ENCODE measurements at places on chromosomes 3 and 15.
A peak's percentile ranks its signal among the peaks of the same experiment; 100 is the strongest.

DNA sequence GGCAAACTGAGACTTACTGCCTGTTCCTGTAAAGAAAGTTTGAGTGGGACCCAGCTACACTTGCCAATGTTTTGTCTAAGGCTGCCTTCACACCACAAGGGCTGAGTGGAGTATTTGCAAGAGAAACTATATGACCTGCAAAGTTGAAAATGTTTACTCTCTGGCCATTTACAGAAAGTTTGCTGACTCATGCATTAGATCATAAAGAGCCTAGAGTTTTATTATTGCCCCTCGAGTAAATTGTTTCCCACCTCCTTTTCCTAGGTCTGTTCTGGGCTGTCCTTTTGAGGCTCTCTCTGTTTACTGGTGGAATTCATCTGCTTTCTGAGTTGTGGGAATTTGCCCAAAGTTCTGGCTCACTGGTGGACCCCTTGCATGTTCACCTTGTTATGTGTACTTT lies 6.7 kb upstream of the PROK2 start:
- DNase-seq: no peak

- no peak for DNase-seq
Measured at GRCh38 chr3:57500506-57500905, 43.6 kb downstream of the DNAH12 start.

- no peak for DNase-seq
Measured at GRCh38 chr3:55750525-55750924, 263.4 kb upstream of the WNT5A start.

DNA sequence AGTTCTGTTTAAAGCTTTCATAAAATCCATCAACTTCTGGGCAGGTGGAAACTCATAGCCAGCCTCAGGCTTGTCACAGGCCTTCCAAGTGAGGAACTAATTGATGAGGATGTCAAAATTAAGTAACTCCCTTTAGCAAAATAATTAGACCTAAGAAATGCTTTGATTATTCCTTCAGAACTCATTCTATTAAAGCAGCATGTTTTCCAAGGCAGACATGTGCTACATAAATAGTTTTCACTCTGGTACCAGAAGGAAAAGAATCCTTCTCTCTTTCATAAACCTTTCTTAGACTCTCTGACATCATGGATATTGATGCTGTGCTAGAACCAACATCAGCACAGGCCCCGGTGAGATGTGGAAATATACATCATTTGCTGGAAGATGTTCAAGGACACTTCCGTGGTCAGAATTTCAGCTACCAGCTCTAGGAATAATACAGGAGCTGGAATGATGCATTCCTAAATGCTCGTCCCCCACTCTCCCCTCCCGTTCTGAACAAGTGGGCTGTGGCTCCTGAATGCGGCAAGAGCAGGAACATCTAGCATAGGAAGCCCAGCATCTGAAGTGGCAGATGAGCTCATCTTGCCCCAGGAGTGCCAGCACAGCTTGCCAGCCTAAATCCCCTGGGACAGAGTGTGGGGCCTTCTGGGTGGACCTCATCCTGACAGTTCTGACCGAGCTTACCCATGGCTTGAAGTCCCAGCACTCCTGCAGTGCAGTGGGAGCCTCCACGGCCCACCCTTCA lies 82.4 kb downstream of the WWTR1 start:
- peak; percentile 96 for DNase-seq

- no peak for DNase-seq
Measured at GRCh38 chr15:92884436-92885223, 15.5 kb upstream of the CHD2 start.

GRCh38 chr15:71888797-71889196 lies 78.4 kb downstream of the NR2E3 start:
- DNase-seq: no peak

GRCh38 chr3:108006881-108007331 lies 83.9 kb downstream of the CD47 start:
- peak; percentile 33 for DNase-seq

GRCh38 chr3:58414538-58415197 lies 19.0 kb downstream of the PDHB start:
- DNase-seq: no peak

DNA sequence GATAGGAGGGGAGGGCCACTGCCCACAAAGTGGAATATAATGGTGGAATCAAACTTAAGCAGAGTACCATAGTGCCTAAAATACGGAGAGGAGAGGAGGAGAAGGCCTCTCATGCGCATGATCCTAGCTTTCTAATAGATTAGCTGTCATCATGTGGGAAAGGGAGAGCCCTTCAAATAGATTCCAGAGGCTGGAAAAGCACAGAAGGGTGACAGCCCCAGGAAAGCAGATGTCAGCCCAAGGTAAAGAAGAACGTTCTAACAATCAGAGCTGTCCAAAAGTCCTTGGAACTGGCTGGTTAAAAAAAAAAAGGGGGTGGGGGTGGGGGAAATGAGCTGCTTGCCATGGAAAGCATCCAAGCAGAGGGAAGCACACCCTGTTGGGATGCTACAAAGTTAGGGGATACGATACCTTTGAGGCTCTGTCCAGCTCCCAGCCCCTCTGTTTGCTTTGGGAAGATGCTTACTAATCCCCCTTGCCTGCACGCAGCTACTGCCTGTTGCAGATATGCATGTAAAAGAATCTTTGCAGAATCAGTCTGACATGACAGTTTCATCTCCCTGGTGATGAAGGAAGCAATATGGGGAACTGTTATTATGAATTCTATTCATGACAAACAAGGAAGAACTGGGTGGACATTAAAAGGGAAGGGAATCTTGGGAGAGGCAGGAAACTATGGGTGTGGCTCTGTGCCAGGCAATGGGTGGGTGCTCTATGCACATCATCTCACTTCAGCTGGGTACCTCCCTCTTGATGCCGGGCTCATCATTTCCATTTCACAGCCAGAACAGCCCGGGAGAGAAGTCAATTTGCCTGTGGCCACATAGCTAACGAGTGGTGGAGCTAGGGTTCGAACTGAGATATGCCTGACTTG lies 10.1 kb upstream of the LMCD1 start:
- DNase-seq: no peak

GRCh38 chr3:72346526-72346926 lies 501.7 kb downstream of the SHQ1 start:
- DNase-seq: no peak

DNA sequence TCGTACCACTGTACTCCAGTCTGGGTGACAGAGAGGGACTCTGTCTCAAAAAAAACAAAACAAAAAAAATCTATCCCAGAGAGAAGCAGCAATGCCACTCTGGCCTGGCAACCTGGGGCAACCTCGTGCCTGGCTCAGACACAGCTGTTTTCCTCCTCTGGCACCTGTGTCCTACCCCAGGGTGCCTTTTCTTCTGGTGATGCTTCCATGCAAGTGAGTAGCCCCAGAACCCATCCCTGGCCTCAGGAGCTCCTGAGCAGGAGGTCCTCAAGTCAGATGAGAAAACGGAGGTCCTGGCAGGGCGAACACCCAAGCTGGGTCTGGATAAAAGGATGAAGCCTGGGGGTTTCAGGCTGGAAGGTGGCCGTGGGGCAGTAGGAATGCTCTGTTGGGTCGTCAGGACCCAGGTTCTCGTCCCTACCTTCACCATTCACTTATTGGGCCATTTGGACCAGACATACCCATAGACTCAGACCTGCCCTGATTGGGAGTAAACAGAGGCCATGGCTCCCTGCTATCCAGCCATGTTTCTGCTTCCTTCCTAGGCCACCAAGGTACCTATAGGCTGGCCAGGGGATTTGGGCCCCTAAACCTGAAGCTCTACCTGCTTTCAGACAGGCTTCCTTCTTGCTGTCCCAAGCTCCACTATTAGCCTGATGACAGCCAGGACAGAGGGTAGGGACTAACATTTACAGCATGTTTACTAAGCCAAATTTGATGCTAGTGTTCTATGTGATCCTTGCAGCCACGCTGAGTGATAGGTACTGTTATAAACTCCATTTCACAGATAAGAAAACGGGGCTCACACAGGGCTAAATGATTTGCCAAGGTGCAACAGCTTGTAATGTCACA lies 102.2 kb downstream of the DAPK2 start:
- DNase-seq: no peak

GRCh38 chr3:11159421-11159904 lies 5.2 kb downstream of the HRH1 start:
- no peak for DNase-seq

GRCh38 chr3:72593881-72594397 lies 254.3 kb downstream of the SHQ1 start:
- DNase-seq: no peak

- no peak for DNase-seq
Measured at GRCh38 chr3:123387532-123387931, 61.4 kb downstream of the ADCY5 start.

DNA sequence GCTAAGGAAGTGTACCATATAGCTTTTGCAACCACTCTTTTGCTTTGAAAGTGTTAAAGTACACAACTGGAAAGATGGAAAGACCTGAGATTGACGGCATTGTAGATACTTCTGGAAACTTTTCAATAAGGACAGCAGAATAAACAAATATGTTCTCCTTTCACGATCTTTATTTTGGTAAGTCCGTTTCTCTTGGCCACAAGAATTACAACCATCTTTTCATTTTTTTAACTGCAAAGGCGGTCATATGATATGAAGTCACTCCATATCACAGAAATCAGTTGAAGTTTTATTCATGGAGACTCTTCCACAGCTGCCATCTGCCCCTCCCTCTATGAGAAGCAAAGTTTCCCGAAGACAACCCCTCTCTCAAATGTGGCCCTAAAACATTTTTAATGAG lies 303.4 kb upstream of the ICE2 start:
- DNase-seq: no peak

DNA sequence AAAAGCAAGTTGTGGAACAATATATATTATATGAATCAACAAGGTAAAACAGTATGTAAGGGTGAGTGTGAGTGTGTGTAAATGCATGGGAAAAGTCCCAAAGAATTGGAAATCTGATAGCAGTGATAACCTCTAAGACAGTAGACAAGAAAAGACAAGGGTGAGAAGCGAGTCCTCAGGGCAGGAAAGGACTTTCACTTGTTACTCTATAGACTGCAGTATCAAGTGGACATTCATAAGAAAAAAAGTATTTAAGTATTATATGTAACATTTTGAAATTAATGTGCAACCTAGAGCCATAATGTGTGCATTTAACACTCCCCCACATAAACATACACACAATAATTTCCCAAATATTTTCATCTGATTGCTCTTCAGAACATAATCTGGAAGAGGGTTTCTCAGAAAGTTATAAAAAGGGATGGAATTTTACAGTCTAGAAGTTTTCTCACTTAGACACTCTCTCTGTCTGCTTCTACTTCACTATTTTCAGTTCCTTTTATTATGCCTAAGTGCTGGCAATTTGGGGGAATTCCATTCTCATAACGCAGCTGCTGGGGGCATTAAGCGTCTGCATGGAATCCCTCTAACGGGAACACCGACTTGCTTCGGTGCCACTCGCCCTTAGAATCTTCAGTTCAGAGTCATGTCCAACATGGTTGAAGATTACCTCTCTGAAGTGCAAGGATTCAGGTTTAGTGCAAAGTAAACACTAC lies 50.0 kb upstream of the CDIN1 start:
- DNase-seq: no peak

DNA sequence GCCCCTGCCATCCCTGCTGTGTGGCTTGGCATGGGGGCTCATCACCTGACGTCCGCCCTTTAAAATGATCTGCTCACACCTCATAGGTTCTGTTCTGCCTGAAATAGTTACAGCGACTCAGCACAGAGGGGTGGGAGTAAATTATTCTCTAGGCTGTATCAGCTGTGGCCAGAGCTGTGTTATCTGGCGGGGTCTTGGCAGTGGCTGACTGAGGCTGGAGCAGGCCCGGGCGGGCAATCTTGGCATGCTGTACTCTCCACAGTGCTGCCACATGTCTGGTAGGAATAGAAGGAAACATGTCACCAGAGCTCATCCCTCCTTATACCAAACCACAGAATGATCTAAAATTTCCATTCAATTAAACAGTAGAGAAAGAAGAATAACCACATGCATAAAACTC lies 499.9 kb upstream of the LMCD1 start:
- DNase-seq: peak; percentile 57

DNA sequence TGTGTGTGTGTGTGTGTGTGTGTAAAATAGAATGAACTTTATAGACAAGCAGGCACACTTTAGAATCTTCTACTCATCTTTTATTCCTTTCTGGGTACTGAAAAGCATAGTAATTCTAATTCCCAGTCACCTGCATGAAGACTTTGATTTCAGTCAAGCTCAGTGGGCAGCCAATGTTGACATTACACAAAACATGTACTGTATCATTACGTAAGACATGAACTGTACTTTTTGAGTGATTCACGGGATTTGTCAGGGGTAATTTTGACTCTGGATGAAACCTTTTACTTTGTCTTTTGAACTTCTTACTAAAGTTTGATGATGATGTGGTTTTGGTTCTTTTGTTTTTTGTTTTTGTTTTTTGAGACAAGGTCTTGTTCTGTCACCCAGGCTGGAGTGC lies 38.8 kb downstream of the PTPRG start:
- no peak for DNase-seq

DNA sequence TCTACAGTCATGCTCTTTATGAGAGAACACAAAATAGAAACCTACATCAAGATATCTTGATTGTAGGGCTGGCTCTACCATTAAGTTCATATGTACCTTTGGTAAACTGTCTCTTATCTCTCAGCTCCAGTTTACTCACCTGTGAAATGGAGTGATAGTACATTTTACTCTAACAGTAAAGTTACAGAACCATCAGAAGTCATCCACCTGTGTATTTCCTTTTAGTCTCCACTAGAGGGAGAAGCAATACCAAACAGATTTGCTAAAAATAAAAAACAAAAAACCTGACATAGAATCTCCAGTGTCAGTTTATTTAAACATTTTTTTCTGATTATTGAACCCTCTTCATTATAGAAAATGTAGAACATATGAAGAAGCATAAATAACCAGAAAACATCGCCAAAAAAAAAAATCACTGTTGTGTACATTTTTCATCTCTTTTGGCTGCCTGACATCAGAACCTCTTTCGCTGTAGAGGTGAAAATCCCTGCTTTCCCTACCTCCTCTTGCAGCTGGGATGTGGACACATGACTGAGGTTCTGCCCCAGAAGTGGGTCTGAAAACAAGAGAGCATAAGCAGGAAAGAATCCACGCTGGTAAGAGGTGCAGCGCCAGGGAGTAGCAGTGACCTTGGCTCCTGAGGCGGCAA lies 48.7 kb upstream of the WDR72 start:
- peak; percentile 4 for DNase-seq

DNA sequence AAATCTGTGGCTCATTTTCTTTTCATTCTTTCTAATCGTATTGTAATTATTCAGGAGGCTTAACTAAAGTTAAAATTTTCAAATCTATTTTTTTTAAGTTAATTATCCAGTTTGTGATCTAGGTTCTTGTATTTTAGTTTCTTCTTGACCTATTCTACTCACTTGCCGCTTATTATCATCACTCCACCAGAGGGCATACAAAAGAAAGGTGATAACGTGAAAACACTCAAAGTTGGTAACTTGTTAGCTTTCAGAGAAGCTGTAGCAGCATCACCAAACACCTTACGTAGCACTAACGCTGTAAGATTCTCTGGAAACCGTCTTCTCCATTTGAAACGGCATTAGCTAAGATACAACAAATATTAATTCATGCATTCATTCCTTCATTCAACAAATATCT lies 4.8 kb downstream of the GNB4 start:
- no peak for DNase-seq

DNA sequence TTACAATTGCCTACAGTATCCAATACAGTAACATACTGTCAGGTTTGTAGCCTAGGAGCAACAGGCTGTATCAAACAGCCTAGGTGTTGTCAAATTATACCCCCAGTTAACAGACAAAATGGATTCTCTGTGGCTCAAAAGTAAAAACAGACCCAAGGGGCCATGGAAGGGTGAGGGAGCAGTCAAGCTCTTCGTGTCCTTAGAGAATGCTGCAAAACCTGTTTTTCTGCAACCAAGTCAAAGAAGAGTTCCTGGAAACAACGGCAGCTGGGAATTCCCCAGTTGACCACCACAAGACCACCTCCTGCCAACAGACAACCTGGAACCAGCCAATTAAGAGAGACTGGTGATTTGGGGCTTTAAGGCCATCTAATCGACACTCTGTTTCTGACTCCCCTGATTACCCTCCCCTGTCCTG lies 11.1 kb upstream of the THUMPD3 start:
- no peak for DNase-seq
